ENCODE measurements at places on chromosomes 16 and 17.

DNA sequence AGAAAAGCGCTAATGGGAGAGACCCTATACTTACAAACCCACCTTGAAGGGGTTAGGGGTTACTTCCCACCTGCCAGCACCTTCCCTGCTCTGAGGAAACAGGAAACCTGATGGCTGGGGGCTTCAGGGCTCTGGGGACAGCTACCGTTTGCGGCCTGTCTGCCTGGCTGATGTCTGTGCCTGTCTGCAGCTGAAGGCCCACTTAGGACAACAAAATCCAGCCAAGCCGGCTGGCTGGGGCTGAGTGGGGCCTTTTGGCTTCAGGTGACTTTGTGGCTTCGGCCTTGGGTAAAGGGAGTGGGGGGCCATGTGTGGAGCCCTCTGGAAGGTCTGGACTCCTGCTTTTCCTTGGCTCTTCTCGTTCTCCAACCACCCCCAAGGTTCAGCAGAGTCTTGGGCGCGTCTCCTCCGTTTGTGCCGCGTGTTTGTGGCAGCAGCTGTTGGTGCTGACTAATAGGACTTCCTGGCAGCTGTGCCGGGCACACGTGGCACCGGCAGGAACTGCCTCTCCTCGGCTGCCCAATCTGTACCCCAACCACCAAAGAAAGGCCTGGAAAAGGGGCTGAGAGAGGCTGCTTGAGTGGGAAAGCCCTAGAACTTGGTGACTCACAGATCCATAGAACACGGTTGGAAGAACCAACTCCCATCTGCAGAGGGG is 186.7 kb downstream of the MSI2 start:
- no peak for DNase-seq

- no peak for DNase-seq
These were observed 2.0 kb upstream of the TTYH2 start for GRCh38 chr17:74211141-74211911.

GRCh38 chr16:685967-686366 is 1.8 kb upstream of the JMJD8 start:
- DNase-seq = no peak

DNA sequence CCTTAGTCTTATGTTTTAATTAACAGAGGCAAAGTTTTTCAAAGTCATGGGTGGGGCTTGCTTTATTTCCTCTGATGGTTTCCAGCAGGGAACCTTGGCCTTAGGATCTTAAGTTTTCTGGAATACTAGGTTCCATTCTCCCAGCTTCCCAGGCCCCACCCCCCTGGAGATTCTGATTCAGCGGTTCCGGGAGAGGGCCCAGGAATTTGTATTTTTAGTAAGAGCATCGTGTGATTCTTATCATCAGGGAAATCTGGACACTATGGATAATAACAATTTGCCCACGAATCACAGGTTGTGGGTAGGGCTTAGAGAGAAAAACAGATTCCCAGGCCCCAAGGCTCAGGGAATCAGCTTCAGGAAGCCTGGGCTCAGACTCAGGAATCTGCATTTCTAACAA is 263.6 kb downstream of the NTN1 start:
- no peak for DNase-seq

DNA sequence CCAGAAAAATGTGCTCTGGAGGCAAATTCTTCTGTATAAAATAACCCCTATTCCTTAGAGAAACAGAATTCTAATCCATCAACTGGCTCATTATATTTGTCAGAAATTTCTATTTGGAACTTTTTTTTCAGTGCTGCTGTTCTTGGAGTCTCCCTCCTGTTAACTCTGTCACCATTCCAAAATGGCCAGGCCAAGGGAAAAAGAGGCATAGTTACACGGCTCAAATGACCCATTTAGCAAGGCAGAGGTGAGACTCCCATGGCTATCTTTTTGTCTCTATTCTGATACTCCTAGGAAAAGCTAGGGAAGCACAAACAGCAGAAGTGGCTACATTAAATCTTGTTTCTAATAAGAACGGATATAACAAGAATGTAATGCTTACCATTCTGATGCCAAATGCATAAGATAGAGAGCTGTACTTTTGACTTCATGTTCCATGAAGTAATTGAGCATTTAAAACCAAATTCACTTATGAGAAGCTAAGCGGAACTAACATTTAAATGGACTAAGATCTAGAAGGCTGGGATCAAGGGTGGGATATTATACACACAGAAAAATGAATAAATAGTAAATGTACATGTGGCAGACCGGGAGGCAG is 64.4 kb upstream of the CORO6 start:
- DNase-seq = no peak

DNA sequence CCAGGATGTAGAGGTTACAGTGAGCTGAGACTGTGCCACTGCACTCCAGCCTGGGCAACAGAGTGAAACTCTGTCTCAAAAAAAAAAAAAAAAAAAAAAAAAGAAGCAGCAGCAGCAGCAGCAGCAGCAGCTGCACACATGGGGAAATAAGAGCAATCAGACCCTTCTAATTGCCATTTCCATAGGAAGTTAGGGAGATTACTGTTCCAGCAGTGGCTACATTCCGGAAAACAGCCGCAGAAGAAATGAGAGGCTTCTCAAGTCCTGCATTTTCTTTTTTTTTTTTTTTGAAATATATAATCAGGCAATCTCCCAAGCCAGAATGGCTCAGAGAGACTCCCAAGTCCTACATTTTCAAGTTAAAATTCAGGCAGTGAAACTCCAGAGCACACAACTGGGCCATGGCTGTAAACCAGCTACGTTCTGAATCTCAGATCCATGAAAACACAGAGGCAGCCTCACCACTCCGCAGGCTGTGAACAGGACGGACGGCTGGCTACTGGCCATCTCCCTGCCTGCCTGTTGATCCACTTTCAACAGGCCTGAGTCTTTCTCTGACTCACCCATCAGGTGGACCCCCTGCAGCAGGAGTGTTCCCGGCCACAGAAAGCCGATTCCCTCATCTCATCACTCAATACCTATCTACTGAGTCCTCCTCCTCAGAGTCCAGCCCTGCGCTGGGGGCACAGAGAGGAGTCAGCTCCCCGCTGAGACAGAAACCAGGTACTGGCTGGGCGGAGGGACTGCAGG is 15.0 kb downstream of the TRPV1 start:
- DNase-seq = no peak

DNA sequence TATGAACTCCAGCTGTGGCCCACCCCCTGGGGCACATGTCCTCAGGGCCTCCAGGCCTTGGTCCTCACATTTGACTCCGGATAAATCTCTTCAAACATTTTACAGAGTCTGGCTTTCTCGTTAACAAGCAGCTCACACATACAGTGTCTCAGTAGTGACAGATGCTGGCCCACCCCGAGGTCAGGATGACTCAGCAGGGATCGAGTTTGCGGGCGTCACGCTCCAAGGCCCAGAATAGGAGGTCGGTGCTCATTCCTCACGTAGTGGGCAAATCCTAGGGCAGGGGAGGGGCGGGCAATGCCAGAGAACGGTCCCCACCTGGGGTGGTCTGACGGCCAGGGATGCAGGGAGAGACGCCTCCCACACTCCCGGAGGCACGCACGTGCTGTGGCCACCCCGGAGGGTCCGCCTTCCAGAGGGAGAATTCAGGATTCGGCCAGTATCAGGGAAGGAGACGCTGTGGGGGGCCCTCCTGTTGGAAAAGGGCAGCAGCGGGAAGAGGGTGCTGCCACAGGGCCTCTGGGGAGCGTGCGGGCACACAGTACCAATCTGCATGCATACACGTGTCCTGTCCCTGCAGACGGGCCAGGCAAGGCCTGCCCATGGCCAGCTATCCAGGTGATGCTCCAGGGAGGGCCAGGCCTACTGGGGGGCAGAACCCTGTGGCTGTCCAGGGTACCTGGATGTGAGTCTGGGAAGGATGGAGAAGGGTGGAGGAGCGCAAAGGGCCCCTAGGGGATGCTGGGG is 8.6 kb downstream of the SLC7A5 start:
- peak; percentile 37 for DNase-seq

GRCh38 chr16:80938004-80938878 is 68.4 kb downstream of the CMC2 start:
- peak; percentile 98 for DNase-seq

- DNase-seq = no peak
These were observed 1.7 kb downstream of the ADORA2B start for GRCh38 chr17:15946611-15947120.

DNA sequence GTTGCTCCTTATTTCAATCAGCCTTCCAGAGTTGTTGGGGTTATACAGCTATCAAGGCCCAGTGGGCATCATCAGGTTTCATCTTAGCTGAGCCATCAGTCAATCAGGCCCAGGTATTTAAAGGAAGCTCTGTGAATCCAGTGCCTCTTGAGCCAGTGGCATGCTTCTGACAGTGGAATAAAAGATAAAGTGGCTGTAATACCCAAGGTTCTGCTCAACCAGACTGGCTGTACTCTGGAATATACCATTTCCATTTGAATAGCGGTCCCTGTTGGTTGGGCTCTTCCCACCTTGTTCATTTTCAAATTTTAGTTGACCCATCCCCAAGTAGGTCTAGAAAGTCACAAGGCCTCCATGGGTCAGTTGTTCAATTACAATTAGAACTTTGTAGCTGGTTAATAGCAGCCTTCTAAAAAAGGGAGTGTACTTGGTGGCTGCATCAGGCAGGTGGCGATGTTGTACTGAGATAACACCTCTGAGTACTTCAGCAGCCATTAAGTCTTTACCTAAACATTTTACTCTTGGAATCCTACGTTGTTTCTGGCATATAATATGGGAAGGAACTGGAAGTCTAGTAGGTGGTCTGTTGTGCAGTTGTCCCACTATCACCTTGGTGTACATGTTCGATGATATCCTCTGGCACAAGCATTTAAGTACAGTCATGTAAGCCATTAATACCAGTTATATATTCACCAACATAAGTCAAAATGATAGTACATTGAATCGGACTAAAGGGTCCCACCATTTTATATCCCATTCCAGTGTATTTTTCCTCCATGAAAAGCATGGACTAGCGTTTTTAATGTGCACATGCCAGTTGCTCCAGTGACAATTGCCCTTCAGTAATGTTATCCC is 294.1 kb downstream of the BCAS3 start:
- DNase-seq = no peak

GRCh38 chr17:4003131-4003500 is 38.9 kb upstream of the ATP2A3 start:
- no peak for DNase-seq

- DNase-seq = no peak
These were observed 6.6 kb downstream of the SEZ6 start for GRCh38 chr17:28999206-28999605.

DNA sequence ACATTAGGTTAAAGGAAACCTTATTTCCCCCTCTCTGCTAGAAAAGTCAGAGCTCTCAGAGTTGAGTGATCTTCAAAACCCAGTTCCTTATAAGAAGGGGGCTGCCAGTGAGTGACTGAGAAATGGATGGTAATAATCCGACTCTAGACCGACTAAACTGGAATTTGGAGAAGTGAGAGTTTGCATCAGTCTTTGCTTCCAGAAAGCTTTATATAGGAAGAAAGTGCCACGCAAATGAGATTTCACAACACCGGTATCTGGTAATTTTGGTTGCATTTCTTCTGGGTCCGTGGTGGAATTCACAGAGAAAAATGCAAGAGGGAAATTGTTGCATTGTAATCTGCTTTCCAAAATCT is 271.4 kb downstream of the MAF start:
- no peak for DNase-seq

GRCh38 chr16:82629441-82630027 is 2.8 kb downstream of the CDH13 start:
- peak; percentile 90 for DNase-seq

GRCh38 chr17:65797101-65797500 is 235.7 kb upstream of the AXIN2 start:
- DNase-seq = no peak

GRCh38 chr17:62702746-62703260 is 75.3 kb downstream of the MRC2 start:
- no peak for DNase-seq

DNA sequence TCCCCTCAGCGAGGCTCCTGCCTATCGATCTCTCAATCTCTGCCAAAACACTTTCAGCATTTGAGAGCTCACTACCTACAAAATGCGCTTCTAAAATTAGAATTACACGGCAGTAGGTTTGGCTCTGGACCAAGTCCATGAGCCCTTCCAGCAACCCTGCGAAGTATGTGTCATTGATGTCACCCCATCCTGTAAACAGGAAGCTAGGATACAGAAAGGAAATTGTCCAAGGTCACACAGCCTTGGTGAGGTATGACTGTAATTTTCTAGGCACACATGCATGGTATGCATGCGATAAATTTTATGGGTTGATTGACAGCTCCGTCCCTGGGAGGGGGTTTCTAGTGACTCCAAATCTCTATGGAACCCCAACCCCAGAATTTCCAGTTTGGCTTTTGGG is 330.3 kb upstream of the CDH5 start:
- DNase-seq = no peak
